NCI-H1105 treated with DMSO at 0.1 percent for 48 hours (cell line): ENCODE measurements at places on chromosomes 7 and 10.

DNA sequence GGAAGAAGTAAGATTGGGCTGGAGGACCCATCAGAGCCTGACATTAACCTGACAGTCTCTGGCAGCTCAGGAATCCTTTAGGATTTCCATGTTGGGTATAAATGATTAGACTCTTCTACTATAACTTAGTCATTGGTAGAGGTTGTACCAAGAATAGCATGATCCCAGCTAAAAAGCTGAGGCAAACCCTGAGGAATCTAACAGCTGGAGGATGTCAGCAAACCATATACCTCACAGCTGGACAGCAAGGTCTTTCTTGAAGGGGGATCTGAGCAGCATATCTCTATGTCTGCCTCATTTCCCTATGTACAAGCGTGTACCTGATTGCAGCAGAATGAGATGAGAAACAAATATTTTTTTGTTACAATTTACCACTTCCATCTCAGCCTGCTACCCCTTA is 103.2 kb downstream of the NPSR1 start:
- DNase-seq, result no peak

GRCh38 chr7:117014099-117014656 is 60.9 kb downstream of the ST7 start:
- no peak for DNase-seq

DNA sequence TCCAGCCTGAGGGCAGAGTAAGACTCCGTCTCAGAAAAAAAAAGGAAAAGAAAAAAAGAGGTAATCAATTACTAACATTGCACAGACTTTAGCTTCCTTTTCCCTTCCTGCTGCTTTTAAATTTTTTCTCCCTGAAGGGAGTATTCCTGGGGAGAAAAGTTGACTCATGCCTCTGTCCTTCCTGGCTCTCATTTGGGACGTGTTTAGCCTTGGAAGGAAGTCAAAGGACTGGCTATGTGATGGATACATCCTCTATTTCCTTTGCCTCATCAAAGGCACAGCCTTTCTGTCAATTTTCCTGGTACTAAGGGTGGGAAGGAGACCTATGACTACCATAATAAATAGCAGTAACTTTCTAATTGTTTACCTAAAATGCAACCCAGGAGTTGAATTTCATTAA is 77.6 kb downstream of the ITGA8 start:
- DNase-seq, result no peak

DNA sequence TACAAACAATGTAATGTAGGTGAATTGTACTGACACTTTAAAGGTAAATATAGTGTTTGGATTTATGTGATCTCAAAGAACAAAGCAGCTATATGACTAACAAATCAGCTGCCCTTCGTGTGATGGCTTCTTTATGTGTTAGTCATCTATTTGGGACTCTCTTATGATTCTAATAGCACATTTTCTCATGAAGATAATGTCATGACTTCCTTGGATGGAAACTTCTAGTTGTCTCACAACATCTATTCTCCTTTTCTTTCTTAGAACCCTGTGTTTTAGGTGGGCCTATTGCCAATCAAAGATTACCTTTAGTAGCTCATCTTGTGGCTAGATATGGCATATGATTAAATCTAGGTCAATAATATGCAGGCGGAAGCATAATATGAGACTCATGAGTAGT is 45.0 kb downstream of the TMEM106B start:
- DNase-seq, result no peak
